Kidney glomerular epithelial cell (primary cell): ENCODE measurements at places on chromosomes 16 and 17.

DNA sequence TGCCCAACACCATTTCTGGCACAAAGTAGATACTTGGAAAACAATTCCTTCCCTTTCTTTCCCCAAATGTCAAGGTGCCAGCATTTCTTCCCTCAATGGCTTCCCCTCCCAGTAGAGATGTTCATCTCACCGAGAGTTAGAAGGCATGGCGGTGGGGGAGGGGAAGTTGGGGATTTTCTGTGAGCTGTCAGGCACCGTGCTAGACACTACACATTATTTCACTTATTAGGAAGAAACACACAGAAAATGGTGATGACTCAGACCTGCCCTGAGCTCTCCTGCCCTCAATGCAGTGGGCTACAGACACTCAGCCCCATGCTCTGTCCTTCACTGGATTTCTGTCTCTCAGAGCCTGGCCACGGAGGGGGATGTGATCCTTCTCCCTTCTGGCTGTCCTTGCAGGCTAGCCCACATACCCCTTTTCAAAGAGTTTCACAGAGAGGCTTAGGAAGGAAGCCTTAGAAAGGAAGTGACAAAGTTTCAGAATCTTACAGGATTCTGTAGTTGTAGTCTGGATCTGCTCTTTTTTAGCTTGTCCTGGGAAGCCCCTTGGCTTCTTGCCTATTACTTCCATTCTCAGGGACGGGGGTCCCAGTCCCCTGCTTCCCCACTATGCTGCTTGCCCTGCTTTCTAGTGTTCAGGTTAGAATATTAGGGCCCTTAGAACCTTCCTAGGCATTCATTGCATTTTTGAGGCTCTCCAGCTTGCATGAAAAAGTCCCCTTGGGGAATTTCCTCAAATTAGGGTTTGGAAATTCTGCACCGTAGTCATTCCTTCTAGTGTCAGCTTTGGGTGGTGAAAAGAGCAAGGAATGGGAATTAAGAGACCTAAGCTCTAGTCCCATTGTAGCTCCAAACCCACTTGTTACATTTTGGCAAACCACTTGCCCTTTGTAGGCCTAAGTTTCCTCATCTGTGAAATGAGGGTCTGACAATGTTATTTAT lies 12.2 kb upstream of the CCL5 start:
- DNase-seq: peak; percentile 18

- DNase-seq: no peak
Observed at GRCh38 chr16:27346819-27347218, 33.0 kb downstream of the IL4R start.

DNA sequence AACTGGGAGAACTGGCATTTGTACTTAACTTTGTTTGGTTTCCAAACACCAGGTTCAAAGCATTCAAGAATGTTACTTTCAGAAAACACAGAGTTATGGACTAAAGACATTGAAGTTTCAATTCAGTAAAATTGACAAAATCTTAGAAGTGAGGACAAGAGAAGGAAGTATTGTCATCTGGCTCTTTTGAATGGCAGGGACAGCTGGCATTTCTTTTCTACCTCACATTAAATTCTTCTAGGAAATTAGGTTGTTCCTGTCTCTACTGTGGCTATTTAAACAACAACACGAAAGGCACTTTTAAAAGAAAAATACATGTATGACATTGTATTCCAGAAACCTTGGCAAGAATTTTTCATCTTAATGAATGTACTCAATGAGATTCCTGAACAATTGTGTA lies 600.0 kb upstream of the CA10 start:
- no peak for DNase-seq

DNA sequence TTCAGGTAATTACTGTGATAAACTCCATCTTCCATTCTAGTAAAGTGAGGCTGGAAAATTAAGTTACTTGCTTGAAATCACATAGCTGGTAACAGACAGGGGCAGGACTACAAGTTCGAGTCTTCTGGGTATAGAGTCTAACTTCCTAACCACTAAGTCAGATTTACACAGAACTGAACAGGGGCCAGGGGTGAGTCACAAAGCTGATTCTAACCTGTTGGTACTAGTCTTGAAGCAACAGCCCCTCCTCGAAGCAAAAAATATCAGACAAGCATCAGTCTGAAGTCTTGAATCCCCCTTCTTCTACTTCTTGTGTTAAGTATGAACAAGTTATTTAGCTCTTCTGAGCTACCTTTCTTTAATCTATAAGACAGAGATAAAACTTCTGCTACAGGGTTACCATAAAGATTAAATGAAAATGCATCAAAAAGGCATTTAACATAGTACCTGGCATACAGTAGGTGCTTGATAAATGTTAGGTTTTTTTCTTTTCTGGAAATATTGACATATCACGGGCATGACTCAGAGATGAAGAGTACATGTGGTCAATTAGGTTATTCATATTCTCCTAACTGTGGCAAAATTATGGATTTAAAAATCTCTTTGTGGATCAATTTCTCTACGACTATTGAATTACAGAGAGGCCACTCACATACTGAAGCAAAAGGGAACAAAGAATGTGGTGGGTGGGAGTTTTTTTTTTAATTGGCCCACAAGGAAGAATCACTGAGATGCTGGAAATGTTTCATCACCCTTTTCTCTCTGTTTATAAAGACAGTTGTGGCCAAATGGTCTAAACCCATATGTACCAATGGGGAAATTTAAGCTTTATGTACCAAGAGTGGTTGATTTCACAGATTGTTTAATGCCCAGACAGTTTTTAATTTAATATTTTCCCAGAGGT lies 266.9 kb upstream of the DYNLRB2 start:
- DNase-seq: peak; percentile 40

DNA sequence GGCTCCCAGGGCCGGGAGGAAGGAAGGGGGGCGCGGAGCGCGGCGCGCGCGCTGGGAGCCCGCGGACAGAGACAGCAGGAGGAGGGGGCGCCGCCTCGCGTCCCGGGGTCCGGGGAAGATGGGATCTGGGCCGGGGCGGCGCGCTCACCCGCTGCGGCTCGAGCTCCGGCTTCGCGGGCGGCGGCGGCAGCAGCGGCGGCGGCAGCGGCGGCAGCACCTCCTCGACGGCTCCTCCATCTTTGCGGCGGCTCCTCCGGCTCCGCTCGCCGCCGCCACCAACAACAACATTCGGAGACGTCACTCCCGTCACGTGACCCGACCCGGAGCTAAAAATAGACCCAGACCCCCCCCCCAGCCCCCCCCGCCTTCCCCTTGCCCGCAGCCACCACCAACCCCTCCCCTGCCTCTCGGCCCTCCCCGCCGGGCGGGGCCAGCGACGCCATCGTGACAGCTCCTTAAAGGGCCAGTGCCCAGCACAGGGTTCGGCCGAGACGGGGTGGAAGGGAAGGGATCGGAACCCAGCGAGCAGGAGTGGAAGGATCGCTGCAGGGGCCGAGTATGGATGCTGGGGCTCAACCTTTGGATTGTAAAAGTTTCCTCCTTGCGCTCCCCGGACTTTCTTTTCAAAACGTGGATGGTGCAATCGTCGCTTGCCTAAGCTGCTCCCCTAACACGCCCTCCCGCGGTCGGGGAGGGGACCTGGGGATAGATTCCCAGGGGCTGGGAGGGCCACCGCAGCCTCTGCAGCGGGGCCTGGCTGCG lies at the start of gene HDAC5:
HDAC5 (minus strand) TSS at position 286 of the 762 bp plus-strand sequence. CDS start 6,126 bp downstream, outside the sequence.
- peak; percentile 86 for DNase-seq

GRCh38 chr17:63558441-63558840 lies 8.2 kb downstream of the DCAF7 start:
- no peak for DNase-seq

DNA sequence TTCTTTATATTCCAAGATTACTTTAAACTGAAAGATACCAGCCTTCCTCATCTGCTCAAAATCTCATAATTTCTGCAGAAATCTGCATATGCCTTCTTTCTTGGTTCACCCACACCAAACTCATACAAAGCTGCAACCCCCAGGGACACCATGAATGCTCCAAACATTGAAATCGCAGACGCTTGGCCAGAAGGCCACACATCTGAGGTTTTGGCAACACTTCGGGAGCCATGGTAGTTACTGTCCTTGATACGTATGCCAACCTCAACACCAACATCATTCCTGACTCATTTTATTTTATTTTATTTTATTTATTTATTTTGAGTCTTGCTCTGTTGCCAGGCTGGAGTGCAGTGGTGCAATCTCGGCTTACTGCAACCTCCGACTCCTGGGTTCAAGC lies 11.8 kb downstream of the GSPT1 start:
- no peak for DNase-seq

DNA sequence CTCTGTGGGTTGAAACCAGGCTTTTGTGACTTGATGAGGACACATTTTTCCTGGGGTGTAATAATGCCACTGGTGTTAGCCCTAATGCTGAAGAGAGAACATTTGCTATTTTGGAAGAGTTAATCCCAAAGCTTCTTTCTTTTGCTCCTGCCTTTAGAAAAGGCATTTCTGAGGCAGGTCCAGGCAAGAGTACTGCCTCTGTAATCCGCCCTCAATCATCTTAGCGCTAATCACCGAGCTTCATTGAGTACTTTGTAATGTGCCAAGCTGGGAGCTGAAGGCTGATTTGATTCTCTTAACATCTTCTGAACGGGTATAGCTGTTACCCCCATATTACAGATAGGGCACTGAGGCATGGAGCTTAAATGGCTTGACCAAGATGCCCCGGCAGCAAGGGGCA lies 60.3 kb downstream of the AKAP1 start:
- no peak for DNase-seq
